Brain microvascular endothelial cell (primary cell): ENCODE measurements at places on chromosomes 13 and 19.

DNA sequence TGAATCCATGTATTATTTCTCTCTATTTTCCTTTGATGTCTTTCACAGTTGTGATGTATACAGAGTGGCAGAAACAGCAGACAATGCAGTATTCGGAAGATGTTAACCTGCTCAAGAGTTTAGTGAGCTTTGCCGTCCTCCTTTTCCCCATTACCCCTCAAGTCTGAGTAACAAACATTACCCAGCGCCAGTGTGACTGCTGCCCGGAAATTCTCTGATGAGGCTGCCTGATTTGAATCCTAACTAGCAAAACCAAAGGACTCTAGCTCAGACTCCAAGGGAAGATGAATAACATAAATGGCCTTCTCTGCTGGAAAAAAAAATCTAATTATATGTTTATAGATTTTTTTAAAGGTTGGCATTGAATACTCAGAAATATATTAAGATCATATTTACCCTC lies 247.3 kb upstream of the SOX21 start:
- no peak for DNase-seq

DNA sequence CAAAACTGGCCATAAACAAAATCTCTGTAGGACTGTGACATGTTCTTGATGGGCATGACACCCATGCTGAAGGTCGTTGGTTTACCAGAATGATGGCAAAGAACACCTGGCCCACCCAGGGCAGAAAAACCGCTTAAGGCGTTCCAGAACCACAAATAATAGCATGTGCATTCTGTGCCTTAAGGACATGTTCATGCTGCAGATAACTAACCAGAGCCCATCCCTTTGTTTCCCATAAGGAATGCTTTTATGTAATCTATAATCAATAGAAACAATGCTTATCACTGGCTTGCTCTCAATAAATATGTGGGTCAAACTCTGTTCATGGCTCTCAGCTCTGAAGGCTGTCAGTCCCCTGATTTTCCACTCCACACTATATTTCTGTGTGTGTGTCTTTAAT lies 11.2 kb upstream of the ZNF578 start:
- no peak for DNase-seq

GRCh38 chr13:27170221-27170515 lies 1.4 kb downstream of the USP12 start:
- DNase-seq: peak; percentile 60

GRCh38 chr19:10339977-10340376 lies 553 bp upstream of the ICAM3 start:
- DNase-seq: no peak

DNA sequence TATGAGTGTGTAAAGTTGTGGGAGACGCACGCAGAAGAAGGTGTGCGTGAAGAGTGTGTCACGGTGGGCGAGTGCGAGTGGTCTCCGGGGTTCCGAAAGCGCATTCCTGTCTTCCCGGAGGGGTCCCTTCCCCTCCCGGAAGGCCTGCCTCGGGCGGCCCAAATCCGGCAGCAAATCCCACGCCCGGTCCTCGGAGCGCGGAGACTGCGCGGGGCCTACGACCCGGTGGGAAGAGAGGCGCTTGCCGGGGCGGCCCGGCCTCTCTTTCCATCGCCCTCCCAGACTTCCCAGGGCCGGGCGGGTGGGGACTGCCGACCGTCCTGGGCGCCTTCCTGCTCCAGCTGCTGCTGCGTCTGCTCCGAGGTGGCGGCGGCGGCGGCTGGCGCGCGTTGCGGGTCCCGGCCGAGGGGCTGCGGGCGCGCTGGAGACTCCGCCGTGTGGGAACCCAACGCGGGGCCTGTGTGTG lies 2.1 kb downstream of the ZIC5 start:
- no peak for DNase-seq

GRCh38 chr13:75175575-75175974 lies 306.4 kb downstream of the TBC1D4 start:
- peak; percentile 65 for DNase-seq

GRCh38 chr13:20033486-20033885 lies 75.0 kb downstream of the ZMYM2 start:
- no peak for DNase-seq

DNA sequence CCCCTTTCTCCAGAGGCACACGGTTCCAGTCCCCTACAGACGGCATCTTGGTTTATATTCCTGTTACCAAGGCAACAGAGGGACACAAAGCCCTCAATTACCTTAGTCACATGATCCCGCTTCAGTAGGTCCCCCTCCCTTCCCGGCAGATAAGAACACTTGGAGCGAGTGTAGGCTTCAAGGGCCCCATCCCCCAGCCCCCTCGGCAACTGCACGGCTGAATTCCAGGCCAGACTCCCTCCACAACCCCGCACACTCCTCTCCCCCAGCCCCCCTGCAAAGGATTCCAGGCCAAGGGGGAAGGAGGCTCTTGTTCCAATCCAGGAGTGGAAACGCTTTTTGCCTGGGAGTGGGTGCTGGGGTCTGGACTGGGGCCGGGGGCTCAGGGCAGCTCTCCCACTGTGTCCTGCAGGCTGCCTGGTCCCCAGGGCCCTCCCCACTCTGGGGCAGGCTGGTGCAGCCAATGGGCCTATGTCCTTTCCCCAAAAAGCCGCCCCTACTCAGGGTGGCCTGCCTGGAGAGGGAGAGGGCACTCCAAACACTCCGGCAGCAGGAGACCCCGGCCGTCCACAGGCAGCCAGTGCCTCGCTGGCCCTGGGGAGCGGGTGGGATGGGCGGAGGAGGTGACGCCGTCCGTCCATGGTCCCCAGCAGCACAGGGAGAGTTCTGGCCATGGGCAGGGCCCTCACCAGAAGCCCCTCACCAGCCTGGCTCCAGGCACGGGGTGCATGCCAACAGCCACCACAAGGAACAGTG lies 62.6 kb downstream of the MLLT1 start:
- peak; percentile 22 for DNase-seq

DNA sequence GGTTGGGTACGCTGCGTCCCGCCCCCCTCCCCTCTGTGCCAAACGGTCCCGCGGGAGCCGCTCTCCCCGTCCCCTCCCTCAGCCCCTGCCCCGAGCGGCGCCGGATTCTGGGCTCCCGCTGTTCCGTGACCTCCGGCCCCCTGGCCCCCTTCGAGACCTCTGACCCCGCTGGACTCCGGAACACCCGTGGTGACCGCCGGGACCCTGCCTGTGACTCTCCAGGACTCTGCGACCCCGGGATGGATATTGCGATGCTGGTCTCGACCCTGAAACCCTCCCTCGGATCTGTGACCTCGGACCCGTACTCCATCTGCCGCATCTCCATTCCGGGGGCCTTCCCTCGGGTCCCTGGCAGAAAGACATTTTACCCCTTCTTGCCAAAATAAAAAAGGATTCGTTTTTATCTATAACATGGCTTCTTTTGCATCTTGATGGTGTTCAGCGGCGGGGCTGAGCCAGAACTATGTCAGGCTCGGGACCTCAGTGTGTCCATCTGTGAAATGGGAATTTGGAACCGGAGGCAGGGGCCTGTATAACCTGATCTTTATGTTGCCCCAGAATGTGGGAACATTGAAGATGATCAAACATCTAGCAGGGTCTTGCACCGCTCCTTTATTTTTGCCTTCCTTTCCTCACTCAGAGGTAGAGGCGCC lies 654 bp upstream of the MEGF8 start:
- no peak for DNase-seq

DNA sequence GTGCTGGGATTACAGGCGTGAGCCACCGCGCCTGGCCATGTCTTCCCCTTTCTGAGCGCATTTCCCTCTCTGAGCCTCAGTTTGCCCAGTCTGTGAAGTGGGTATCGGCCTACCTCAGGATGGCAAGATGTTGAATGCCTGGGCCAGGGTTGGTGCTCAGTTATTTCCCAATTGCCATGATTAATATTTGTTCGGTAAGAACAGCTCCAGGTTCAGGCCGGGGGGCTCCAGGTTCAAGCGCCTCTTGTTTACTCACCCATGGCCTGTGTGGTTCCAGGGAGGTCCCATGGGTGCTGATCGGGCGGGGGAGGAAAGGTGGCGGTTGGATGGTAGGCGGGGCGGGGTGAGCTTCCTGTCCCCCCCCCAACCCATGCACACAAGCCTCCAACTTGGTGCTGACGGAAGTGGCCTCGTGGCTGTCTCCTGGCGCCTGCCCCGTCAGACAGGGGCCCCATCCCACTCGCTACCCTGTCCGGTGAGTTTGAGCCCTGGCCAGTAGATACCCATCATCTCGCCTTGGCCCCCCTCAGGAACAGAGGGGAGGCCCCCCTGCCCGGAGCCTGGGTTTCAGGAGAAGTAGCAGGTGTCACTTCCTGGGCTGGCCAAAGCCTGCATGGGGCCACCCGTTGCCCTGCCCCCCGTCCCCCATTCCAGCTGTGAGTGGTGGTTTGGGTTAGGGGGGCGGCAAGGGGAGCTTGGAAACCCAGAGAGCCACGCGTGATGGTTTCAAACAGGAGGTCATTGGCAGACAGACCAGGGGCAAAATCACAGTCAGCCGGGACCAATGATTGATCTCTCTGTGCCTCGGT lies at the start of gene FCHO1:
TSS of gene FCHO1 (plus strand) at position 375 of the 809 bp plus-strand sequence. CDS start 3,688 bp downstream, outside the sequence.
- DNase-seq: no peak

GRCh38 chr19:9720541-9720940 lies 45.6 kb upstream of the ZNF562 start:
- DNase-seq: no peak

- DNase-seq: no peak
Measured at GRCh38 chr13:18964942-18965341, 216.7 kb downstream of the TUBA3C start.

GRCh38 chr19:41621226-41621625 lies 5.6 kb downstream of the CEACAM4 start:
- DNase-seq: no peak

DNA sequence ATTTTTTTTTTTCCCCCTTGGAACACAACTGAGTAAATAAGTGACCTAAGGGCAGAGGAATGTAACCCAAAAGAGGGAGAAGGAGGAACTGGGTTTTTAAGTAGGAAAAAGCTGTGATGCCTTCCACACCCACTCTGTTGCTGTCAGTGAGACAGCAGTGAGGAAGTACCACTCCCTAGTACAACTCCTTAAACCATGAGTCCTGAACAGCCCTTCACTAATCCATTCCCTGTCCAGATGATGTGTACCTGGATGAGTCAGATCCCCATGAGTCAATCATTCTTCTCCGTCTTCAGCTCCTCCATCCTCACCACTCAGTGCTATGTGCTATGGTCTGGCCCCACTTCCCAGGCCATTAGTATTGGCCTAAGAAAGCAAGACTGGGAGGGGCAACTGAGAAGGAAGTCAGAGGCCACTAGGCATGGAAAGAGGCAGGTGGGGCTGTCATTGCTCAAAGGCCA lies 12.9 kb upstream of the CXCL17 start:
- no peak for DNase-seq

GRCh38 chr13:106786006-106786563 lies 218.1 kb upstream of the ARGLU1 start:
- DNase-seq: no peak

DNA sequence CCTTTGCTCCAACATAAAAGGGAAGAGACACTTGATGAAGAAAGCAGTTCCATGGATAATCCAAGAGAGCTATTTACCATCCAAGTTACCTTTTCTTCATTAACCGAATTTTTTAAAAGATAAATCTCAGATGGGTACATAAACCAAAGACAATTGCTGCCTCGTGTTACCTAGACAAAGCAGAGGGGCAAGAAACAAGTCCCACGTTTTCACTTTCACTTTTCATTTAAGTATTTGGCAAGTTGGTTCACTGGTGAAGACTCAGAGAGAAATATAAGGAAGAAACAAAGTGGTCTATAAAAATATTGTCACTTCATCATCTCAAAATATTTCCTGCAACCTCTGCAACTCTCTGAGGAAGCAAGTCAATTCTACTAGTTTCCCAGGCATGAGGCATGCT lies 446.1 kb downstream of the FGF14 start:
- DNase-seq: no peak

DNA sequence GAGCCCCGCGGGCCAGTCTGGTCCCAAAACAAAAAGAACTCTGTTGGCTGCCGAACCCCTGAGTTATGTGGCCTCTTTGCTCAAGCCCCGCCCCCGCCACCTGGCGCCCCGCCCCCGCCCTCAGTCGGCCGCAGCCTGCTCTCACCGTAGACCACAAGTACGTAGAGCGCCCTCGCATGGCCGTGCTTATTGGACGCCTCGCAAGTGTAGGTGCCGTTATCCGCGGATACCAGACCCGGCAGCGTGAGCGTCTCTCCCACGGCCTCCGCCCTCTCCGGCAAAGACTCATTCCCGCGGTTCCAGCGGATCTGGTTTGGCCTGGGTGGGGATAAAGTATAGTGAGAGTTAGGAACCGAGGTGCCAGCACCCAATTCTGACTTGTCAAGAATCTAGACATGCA lies 5.5 kb upstream of the ZNF428 start:
- no peak for DNase-seq

DNA sequence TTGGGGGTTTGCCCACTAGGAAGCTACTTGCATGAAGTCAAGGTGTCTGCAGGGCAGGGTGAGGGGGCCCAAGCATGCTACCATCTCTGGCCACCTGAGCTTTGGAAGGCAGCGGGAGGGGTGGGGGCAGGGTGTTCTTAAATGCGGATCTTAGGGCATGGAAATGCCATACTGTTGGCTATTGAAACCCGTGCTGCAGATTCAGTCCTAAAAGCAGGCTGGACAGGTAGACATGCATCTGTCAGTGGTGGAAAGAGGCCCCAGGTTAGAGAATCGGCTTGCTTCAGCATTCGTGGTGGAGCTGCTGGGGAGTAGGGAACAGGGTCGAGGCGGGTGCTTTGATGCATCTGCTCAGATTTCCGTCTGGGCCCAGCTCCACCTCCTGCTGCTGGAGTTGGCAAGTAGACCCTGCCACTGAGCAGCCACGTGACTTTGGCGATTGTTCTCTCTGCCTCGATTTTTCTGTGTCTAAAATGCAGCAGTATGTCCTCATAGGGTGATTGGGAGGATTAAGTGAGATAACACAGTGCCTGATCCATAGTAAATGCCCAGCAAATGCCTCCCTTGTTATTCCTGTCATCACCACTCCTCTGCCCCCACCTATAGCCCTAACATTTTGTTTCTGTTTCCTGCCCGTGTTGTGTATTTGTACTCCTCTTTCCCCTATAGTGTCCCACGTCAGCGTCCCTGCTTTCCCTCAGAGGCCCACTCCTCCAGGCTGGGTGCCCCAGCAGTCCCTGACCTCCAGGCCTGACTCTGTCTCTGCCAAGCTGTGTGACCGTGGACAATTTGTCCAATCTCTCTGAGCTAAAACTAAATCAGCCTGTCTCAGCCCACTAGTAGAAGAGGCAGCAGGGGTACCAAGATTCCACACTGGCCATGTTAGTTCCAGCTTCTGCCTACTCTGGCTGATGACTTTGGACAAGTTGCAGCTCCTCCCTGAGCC lies 5.8 kb downstream of the PPP1R37 start:
- no peak for DNase-seq

DNA sequence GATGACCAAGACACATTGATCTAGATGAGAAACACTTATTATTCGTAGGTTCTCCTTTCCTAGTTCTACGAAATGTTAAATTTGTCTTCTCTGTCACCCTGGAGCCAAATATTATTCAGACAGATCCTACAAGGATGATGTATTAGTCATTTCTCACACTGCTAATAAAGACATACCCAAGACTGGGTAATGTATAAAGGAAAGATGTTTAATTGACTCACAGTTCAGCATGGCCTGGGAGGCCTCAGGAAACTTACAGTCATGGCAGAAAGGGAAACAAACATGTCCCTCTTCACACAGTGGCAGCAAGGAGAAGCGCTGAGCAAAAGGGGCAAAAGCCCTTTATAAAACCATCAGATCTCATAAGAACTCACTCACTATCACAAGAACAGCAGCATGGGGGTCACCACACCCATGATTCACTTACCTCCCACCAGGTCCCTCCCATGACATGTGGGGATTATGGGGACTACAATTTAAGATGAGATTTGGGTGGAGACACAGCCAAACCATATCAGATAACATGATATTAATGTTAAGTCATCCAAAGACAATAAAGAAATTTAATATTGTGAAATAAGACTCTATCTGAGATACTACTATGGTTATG lies 1248.8 kb upstream of the SLC10A2 start:
- DNase-seq: peak; percentile 70
